ENCODE measurements at places on chromosomes 11 and 22.

DNA sequence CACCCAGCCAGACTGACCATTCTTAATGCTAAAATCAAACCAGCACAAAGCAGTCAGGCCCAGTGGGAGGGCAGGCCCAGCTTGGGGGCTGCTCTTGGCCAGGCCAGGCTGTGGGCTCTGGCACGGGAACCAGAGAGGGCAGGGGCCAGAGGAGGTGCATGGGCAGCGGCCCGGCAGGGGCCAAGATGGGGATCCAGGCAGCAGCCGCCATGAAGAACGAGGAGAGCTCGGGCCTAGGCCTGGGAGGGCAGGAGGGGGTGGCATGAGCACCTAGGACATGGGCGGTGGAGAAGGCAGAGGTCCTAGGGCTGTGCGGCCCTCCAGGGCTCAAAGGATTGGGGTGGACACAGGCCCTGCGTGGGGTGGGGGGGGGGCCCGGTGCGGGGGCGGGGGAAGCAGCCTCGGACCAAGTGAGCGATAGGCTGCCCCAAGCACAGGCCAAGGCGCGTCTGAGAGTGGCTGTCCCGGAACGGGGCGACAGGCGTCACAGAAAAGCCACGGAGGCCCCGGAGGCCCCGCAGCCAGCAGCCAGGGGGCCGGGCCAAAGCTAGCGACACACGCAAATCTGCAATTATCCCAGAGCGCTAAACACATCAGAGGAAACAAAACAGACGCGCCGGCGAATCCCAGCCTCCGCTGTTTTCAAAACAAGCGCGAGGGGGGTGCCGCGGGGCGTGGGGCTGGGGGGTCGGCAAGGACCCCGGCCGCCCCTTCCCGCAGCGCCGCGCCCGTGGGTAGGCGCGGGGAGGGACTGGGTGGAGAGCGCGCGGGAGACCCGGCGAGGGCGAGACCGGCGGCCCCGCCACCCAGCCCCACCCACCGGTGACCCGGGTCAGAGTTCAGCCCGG lies 8.3 kb downstream of the PLXNB2 start:
- no peak for DNase-seq

GRCh38 chr11:68570691-68571090 lies 110.1 kb downstream of the PPP6R3 start:
- DNase-seq = no peak

DNA sequence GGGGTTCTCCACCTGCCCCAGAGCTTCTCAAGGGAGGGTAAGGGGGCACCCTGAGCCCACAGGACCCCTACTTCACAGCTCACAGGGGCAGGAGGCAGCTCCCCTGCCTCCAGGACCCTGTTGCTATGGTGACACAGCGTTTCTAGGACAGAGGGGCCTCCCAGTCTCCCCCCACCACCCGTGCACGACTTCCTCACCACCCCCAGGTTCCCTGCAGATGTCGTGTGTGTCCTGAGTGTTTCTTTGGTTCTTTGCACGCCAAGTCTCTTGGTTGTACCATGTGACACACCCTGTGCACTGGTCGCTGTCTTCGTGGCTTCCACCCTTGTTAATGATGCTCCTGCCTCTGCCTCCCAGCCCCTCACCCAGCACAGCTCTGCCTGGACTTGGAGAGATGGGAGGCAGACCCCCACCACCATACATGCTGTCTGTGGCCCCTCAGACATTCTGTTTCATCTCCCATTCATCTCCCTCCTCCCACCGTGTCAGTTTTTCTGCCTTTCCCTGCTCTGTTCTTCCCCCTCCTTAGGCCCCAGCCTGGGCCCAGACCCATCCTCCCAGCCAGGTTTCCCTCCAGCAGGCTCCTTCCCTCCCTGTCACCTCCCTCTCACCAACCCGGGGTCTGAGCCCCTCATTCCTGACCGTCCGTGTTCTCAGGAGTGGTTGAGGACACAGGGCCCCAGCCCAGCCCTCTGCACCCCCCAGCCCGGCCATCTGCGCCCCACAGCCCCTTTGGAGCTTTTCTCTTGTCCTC lies 24.5 kb upstream of the RAB1B start:
- no peak for DNase-seq

DNA sequence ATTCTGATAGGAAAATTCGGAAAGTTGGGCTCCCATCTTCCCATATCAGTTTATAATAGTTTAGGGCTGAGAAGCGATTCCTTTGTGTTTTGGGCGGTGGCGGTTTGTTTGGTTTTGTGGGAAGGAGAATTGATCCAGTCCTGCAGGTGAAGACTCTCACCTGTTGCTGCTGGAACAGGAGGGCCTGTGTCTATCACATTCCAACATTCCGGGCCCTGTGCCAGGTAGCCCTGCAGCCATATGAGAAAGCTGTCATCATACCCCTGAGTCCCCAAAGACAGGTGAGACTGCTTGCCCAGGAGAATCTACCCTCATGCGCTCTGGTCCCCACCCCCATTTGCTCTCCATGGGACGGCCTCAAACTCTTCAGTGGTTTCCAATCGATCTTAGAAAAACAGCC lies 62.1 kb downstream of the TRAF6 start:
- DNase-seq = no peak

DNA sequence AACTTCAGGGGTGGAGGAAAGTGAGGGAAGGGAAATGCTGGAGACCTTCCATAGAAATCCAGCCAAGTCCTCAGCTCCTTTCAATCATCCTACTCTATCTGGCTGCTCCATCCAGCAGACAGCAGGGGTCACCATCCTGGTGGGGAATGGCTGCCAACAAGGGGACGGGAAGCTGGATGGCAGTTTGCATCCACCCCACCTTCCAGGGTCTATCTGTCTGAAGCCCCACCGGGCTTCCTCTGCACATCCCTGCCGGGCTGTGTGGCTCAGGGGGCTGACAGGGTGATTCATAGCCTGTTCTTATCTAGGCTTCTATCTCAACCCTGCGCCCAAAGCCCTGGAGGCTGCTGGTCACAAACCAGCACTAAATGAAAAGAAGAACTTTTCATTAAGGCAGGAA lies 1.1 kb downstream of the SYTL2 start:
- no peak for DNase-seq

GRCh38 chr22:29205594-29206371 lies at the start of gene EMID1:
EMID1 (plus strand) TSS chr22:29205896; CDS start chr22:29206039, 143 bp downstream.
- no peak for DNase-seq

- DNase-seq = no peak
Observed at GRCh38 chr11:116698080-116698479, 74.7 kb downstream of the BUD13 start.

- DNase-seq = no peak
Observed at GRCh38 chr22:27419473-27419872, 382.1 kb downstream of the MN1 start.

DNA sequence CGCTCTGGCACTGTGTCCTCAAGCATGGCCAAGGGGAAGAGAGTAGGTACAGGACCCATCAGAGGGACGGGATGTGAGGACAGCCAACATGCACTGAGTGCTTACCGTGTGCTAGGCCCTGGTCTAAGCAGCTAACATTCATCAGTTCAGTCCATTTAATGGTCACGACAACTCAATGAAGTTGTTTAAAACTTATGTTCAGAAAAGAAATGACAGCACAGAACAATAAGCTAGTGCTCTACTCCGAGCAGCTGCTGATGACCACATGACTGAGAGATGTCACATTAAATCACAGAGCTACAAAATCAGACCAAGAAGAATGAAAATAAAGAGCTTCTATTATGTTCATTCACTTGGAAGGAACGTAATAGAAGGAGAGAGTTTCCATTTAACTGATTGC lies 26.3 kb downstream of the PRDM10 start:
- no peak for DNase-seq

DNA sequence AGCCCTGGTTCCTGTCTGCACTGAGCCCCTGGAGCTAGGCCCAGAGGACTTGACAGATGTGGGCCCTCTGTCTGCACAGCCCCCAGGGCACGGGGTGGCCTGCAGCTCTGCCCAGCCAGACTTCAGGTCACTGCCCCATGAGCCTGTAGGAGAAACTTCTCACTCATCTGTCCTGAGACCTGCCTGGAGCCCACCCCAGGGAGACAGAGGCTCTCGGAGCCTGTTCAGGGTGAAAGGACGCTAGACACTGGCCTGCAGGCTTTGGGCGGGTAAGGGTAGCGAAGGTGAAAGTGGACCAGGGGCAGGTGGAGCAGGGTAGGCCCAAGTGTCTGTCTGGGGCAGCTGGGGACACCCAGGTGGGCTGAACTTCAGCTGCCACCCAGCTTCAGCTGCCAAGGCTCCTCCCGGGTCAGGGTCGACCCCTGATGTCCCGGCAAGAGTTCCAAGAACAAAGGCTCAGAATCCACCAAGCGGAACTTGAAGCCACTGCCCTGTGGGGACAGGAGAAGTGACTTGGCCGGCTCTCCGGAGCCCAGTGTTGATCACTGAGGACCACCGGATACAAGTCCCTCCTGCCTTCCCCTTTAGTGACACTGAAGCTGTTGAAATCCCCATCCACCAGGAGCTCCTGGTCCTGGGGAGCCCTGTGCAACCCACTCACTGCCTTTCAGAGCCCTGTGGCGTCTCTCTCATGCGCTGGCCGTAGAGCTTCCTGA lies 90.3 kb downstream of the KCNQ1 start:
- DNase-seq = no peak

GRCh38 chr11:30206249-30206996 lies 24.4 kb upstream of the FSHB start:
- no peak for DNase-seq

- no peak for DNase-seq
Observed at GRCh38 chr11:21053466-21053865, 384.1 kb downstream of the NELL1 start.

Data from fibroblast of skin of left quadriceps (primary cell).